Mesenchymal stem cell (in vitro differentiated cells and primary cell): ENCODE measurements at places on chromosomes 3 and 15.

DNA sequence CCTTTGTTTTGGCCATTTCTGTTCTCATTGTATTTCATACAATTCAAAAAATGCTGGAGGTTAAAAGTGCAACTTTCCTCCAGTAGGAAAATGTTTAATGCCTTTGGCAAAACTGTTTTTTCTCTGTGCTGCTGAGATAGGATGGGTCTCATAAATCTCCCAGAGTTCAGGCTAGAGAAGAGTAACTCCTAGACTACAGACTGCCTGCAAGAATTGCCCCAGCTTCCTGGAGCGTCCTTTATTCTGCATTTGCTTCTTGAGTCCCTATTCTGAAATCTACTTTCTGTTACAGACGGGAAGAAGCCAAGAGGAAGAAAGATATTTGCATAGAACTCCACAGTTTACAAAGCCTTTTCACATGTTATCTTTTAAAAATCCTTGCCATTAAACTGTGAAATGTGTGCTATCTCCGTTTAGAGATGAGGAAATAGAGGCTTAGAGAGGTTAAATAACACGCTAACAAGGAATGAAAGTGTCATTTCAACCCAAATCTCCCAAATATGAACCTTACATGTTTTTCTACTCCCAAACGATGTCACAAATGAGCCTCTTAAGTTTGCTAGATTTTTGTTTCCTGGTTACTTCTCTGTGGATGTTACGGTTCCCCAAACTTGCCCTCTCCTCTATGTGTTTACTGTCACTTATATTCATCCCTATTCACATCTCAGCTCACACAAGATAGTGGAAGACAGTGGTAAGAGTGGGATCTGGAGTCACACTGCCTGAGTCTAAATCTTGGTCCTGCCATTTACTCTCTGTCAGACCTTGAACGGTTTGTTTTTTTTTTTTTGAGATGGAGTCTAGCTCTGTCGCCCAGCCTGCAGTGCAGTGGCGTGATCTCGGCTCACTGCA lies 17.4 kb downstream of the NANOGP8 start:
- DNase-seq, result peak; percentile 56

DNA sequence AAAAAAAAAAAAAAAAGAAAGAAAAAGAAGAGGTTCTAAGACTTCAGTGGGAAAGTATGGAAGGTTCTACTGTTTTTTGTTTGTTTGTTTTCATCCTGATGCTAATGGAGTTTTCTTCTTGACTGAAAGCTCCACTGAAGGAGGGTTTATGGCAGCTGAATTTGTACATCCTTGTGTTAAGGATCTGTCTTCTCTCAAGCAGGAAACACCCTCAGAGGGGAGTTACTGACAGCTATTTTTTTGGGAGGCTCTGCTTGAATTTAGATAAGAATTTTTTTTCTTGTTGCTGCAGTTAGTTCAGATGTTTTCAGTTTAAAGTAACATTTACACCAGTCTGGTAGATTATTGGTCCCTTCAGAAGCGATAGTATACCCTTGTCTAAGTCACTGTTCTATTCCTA lies 325.3 kb downstream of the ROBO2 start:
- DNase-seq, result no peak

DNA sequence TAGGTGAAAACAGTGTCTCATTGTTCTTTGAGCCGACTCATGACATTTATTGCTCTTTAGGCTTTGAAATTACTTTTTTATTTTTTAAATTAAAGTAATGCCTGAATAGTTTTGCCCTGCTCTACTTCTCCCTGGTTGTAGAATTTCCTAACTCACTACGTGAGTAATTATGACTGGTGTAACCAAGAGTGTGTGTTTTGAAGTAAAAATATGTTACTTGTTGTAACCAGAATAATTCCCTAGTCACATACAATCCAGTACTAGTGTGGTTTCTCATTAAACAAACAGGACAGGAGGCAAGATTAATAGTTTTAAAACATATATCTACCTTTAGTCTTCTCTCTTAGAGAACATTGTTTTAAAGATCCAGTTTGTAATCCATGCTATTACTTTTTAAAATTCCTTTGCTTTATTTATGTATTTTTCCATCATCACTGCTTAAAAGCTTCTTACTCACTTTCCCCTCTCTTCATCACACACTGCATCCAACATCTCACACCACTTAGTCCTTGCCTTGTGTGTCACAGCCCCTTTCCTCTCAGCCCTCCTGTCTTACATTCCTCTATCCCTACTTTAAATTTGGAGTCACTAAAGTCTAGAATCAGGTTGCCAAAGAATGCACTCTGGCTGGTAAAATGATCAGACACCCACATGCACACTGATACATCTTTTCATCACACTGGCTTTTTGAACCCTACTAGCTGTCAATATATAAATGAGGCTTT lies 219.7 kb downstream of the WNT5A start:
- DNase-seq, result peak; percentile 47

DNA sequence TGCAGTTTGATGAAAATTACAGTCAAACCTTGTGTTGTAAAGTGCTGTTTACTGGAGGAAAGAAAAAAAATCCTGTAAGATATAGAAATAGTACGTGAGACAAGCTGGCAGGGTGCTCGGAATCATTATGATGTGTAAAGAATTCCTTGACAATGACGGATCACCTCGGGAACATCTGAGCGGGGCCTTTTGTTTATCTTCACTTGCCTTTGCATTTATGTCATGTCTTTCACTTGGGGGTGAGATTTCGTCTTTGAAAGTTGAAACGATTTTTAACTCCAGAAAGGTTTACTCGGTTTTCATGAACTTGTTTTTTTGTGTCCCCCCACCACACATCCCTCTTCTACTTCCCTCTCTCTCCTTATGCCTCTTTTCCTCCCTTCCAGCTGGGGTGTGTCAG lies 128.3 kb upstream of the VEPH1 start:
- DNase-seq, result no peak

DNA sequence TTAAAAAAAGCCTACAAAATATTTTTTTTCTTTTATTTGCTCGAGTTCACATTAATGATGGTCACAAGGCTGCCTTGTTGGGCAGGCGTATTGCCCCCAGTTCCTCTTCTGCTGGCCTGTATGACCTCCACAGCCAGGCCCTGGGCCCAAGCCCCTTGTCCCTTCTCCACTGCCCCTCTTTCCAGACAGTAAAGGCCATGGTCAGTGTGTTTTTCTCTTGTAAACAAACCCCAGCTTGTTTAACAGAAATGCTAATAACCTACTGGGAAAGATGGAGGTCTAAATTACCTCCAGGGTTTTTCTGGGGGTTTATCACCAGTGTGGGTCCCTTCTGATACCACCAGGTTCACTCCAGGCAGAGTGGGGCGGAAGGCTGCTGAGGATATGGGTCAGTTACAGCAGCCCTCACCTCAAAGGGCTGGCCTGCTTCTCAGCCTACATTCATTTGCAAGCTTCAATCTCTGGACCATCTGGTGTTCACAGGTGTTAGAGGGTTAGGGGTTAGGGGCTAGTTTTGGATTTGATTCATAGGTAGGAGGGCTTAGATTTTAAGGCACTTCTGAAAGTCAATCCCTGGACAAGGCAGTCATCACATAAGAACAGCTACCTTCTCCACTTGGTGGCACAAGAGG lies 2.0 kb upstream of the MANF start:
- DNase-seq, result no peak

- no peak for DNase-seq
Observed at GRCh38 chr3:57093971-57094535, 33.6 kb downstream of the SPATA12 start.

DNA sequence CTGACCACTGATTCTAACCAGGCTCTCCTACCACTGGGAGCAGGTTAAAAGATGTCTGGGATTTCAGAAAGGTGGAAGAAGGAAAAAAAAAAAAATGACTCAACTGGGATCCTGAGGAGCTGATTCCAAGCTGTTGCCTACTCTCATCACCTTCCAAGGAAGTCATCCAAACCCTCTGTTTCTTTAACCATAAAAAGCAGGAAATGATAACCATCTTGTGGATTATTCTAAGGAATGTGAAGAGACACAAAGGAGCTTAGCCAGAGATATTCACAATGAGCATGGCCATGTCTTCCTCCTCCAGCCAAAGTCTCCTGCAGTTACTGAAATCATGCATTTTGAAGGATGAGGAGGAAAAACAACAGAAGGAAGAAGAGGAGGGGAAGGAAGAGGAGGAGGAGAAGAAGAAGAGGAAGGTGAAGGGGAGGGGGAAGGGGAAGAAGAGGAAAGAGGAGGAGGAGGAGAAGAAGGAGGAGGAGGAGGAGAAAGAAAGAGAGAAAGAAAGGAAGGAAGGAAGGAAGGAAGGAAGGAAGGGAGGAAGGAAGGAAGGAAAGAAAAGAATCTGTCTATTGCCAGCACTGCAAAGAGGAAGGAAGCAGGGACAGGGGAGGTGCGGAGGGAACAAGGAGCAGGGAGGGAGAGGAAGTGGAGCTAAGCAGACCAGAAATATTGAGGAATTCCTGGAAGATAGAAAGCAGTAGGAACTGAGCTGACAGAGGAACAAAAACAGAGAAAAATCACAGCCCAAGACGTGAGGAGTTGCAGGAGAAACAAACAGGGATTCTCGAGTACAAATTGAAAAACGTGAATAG lies 229.2 kb downstream of the UACA start:
- DNase-seq, result no peak

GRCh38 chr15:78243491-78243941 lies 9.2 kb upstream of the ACSBG1 start:
- DNase-seq, result no peak

GRCh38 chr3:149572796-149573414 lies 84.9 kb downstream of the WWTR1 start:
- DNase-seq, result peak; percentile 79
